ENCODE measurements at places on chromosomes 1 and 21. TPM values are rescaled to one million over a fixed set of nuclear protein-coding genes. Genes with fewer than 3 reads are reported as not detected.

DNA sequence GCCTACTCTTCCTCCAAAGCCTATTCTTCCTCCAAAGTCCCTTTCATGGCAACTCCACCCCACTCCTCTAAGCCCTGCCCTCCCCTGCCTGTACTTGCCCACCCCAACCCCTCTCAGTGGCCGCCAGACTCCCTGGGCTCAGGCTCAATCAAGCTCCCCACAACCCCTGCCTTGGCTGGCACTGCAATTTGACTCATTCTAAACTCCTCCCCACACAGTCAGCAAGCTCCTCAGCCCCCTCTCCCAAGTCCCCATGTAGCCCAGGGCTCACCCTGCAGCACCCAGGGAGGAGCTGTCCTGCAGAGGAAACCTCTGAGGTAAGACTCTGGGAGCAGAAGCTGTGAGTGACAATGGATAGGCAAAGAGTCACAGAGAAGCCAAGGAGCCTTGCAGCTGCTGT lies 3.6 kb upstream of the VSIG8 start:
- no peak for DNase-seq

Gene LRRC39
- 5.0 TPM for total RNA-seq

DNA sequence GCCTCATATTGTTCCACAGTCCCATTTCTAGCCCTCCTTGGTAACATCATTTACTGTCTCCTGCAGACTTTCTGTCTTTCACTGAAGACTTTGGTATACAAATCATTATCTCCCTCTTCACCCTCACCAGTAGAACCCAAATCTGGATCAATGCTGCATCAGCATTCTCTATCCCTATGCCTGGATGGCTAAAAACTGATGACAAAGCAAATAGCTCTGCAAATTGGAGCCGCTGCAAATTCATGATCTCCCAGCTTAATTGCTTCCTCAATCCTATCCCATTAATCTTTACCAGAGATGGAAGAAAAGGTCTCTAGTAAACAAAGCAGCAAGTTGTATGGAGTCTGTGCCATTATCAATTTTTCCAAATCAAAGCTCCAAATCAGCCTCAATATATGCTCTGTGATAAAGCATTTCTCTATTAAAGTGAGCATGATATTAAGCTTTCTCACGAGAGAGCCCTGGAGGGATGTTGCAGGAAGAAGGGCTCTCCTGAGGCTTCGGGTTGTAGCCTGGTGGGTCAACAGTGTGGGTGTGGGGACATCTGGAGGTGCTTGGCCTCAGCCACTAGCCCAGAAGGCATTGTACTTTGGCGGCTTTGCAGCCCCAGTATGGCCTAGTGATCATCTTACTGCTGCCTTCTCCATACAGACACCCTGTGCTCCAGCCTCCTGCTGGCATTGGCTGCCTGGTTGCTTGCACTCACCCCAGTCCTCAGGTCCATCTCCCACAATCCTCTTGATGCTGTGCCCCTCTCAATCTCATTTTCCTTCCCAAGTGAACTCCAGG lies 46.2 kb upstream of the COL24A1 start:
- no peak for DNase-seq

DNA sequence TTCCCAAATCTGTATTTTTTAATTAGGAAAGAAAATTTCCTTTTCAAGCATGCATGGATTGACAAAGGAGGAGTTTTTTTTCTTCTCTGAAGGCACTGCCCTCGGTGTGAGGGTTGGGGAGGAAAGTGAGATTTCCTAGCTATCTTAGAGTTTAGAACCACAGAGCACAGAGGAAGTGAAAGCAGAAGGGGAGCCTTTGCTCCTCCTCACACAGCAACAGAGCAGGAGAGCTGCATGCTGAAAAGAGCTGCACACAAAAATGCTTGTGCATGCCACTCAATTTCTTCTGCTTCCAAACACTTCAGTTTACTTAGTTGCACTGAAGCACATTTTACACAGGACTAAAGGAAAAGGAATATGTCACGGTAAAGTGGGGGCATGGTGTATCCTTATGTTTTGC lies 308.1 kb downstream of the GPATCH2 start:
- DNase-seq: no peak

- DNase-seq: peak; percentile 71
Measured at GRCh38 chr1:245999697-246000637, 507.1 kb downstream of the SMYD3 start.

DNA sequence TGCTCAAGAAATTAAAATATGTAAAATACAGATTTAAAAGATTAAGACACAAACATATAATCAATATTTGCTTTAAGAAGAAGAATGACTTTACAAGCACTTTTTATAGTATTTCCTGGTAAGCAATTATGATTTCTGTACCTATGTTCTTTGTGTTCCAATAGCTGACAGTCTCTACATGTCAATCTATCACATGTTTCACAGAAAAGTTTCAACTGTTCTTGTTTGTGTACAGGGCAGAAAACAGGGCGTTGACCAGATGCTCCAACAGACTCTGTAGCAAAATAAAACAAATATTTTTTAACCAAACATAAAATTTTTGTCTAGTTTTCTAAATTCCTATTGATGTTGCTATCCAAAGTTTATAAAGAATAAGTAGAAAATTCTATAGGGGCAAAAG lies 48.0 kb downstream of the TRIM33 start:
- no peak for DNase-seq

DNA sequence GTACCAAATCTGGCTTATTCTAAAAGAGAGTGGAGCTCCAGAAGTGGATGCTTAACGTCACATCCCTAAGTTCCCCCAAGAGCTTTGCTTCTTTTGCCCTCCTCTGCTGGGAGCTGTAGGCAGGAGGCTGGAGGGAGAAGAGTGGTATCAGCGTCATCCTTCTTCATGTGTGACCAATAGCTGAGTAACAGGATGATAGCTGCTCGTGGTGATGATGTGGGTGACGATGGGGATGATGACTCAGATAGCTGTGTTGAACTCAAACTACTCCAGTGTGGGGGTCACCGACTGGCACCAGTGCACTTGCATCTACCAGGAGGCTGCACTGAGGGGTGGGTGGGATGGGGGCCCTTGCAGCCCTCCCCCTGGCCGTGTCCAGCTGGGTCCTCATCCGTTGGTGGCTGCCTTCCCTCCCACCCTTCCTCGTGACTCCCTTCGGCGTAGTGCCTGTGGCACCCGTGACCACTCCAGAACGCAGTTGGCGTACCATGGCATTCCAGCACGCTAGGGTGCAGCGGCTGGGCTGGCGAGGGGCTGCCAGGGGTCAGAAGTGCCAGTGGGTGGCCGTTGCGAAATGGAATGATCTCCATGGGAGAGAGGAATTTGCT lies 1.1 kb downstream of the IGFN1 start:
- peak; percentile 27 for DNase-seq

Gene MCOLN2
- total RNA-seq: 19.3 TPM

Gene SERPINC1
- not detected for total RNA-seq

DNA sequence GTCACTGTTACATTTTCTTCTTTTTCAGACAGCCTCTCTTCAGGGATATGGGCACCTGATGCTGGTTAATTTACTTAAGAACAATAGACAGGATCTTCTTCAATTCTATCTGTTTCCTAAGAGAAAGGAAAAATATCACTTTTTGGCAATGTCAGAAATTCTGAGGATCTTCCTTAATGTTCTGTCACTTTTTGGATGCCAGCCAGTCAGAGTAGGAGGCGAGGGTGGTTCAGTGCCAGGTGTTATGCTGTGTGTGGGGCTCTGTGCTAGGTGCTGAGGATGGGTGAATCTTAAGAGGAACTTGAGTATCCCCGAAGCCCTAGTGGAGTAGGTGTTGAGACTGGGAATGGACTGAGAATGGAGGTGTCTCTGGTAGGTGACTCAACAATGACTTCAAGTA lies 133.5 kb downstream of the UCK2 start:
- DNase-seq: no peak

- DNase-seq: no peak
Measured at GRCh38 chr21:23384679-23385078, 2222.6 kb downstream of the MRPL39 start.

Gene MCL1
- 130 TPM for total RNA-seq

- DNase-seq: no peak
Measured at GRCh38 chr21:30117631-30118030, 49.0 kb downstream of the CLDN17 start.

Gene SPATA46
- total RNA-seq: not detected

GRCh38 chr1:220084460-220084859 lies 5.1 kb downstream of the BPNT1 start:
- no peak for DNase-seq

DNA sequence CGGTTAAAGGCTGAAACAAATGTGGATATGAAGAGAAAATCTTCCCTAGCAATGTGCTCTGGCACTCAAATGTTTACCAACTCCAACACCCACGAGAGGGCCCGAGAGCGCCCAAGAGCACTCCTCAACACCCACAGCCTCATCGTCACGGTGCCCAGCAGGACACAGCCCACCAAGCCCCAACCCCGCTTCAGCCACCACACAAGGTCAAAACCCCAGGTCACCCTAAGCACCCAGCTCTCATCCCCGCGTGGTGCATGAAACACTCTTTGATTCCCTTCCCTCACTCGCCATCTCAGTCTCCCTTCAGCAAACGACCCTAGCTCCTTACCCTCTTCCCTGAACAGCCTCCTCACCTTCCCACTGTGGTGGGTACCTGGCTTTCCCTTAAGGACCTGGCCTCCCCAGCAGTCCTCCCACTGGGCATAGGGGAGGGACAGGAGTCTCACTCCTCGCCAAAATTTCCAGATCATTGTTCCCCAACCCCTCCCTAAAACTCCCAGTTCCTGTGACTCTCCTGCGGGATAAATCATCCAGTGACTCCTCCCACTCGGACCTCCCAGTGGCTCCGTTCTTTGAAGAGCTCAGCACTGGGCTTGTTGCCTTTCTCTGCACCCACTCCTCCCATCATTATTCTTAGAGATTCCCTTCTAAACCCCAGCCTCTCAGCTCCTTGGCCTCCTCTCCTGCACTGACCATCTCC lies 170.4 kb upstream of the SYT6 start:
- no peak for DNase-seq

DNA sequence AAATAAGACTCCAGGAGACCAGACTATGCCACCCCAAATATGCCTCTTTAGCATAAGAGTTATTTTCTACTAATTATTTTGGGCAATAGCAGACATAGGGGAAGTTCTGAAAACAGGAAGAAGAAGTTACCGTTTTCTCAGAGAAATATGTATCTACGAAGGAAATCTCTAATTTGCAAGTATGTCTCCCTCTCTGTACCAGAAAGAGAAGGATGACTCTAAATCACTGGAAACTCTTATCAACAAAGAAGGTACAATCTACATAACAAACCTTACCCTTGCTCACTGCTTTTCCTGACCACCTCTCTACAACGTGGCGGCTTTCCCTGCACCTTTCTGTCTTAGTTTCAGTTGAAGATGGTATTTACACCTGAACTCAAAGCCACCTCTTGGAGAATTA lies 49.0 kb downstream of the OMA1 start:
- no peak for DNase-seq

DNA sequence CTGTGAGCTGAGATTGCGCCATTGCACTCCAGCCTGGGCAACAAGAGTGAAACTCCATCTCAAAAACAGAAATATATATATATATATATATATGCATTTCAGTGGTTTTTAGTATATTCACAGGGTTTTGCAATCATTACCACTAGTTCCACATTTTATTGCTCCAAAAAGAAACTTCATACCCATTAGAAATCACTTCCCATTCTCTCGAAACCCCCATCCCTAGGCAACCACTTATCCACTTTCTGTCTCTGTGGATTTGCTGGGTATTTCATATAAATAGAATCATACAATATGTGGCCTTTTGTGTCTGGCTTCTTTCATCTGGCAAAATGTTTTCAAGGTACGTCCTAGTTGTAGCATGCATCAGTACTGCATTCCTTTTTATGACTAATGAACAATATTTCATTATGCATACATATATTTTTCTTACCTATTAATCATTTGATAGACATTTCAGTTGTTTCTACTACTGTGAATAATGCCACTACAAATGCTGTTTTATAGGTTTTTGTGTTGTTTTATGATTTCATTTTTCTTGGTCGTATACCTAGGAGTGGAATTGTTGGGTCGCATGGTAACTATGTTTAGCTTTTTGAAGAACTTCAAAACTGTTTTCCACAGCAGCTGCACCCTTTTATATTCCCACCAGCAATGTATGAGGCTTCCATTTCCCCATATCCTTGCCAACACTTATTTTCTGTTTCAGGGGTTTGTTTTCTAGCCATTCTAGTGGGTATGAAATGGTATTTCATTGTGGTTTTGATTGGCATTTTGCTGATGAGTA lies 95.9 kb downstream of the PHTF1 start:
- no peak for DNase-seq

GRCh38 chr1:24110642-24111261 lies 1.2 kb downstream of the MYOM3 start:
- DNase-seq: no peak

- DNase-seq: no peak
Measured at GRCh38 chr1:236320671-236321070, 38.9 kb upstream of the ERO1B start.

DNA sequence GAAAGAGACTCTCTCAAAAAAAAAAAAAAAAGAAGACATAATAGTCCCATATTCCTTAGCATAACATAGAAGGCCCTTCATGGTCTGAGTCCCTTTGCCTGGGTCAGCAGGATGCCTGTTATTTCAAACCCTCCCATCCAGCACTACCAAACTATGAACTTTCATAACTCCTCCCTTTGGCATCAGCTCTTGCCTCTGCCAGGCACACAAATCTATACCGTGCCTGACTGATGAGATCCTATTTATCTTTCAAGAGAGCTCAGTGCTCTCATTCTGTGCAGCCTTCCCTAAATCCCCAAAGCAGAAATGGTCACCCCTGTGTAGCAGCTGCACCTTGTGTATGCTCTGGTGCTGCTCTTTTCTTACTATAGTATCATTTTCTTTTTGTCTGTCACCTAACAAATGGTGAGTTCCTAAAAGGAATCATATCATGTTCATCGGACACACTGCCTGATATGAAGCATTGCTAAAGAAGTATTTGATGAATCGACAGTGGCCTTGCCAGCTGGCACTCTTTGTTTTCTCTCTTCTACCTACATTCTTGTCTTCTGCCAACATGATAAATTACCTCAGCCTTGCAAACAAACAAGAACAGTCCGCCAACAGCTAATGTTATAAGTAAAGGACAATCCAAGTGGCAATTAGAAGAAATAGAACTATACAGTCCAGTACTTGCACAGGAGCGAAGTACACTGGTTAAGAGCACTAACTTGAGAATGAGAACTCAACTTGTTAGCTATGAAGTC lies 29.9 kb downstream of the FMO4 start:
- DNase-seq: no peak

- no peak for DNase-seq
Measured at GRCh38 chr21:41254090-41254700, 62.4 kb upstream of the FAM3B start.

- no peak for DNase-seq
Measured at GRCh38 chr1:87796471-87796901, 467.8 kb downstream of the LMO4 start.

Gene STIL
- total RNA-seq: 11.3 TPM

- DNase-seq: no peak
Measured at GRCh38 chr21:23699402-23699801, 1907.9 kb downstream of the MRPL39 start.

Gene CASZ1
- total RNA-seq: 0.69 TPM
